Nephron progenitor cell (in vitro differentiated cells): ENCODE measurements at places on chromosomes 11 and 22.

DNA sequence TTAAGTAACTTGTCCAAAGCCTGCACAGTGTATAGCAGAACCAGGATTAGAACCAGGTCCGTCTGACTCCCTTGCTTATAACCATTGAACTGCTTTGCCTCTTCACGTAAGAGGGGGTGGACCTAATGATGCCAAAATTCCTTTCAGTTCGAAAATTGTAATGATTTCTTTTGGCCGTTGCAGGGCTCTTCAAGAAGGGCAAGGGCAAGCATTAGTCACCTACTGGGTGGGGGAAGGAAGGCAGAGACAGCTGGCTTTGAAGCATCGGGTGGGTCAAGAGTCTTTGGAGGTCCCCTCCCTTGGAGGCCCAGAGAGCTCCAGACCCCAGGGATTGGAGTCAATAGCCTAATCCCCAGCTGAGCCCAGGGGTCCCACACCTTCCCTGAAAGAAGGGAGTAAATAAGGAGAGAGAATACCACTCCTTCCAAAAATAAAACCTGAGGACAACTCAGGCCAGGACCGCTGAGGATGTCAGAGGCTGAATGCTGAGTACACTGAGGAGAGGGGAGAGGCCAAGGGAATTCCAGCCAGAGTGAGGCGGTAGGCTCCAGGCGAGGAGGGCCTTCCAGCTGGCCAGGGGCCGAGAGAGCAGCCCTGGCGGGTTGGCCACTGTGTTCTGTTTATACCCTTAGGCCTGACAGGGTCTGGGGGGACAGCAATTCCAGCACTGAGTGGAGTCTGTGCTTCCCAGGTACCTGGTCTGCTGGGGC lies 14.1 kb downstream of the CREB3L1 start:
- DNase-seq = no peak

- DNase-seq = peak; percentile 93
Observed at GRCh38 chr11:116499396-116500003, 273.3 kb downstream of the BUD13 start.

- no peak for DNase-seq
Observed at GRCh38 chr11:130209954-130210854, 50.6 kb downstream of the ST14 start.

DNA sequence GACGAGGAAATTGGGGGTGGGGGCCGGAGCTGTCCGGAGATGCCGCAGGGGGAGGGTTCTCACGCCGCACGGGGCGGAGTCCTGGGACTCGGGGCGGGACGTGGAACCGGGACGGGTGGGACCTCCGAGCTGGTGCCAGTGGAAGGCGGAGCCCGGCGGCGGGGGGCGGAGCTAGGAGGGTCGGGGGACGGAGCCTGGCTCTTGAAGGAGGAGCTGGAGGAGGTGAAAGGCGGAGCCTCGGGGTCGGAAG lies 271 bp downstream of the FKBP2 start:
- DNase-seq = peak; percentile 100

DNA sequence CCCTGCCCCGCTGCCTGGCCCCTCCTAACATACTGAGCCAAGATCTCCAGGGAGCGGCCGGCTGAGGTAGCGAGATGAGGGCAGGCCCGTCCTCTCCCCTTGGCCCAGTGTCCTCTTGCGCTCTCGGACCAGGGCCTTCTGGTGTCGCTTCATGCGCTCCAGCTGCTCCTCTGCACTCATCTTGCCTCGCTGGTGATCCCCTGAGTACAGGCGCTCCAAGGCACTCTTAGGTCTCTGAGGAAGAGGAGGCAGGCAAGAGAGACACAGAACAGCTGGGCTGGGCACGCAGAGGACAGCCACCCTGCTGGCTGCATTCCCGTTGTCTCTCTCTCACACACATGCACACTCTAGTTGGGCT lies 50.6 kb downstream of the C11orf58 start:
- no peak for DNase-seq

DNA sequence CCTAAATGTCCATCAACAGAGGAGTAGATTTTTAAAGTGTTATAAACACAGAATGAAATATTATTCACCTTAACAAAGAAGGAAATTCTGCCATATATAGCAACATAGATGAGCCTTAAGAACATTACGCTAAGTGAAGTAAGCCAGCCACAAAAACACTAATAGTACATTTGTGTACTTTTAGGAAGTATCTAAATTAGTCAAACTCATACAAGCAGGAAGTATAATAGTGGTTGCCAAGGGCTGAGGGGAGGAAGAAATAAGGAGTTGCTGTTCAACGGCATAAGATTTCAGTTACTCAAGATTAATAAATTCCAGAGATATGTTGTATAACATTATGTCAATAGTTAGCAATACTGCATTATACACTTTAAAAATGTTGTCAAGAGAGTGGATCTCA lies 181.7 kb upstream of the ZC3H12C start:
- DNase-seq = no peak

GRCh38 chr11:17894929-17895658 lies 117.8 kb downstream of the SERGEF start:
- DNase-seq = no peak

- DNase-seq = no peak
Observed at GRCh38 chr22:32795214-32795596, 6.3 kb upstream of the TIMP3 start.

GRCh38 chr11:6258141-6258540 lies 1.5 kb upstream of the CCKBR start:
- DNase-seq = no peak

GRCh38 chr22:39185601-39186012 lies 33.1 kb upstream of the CBX7 start:
- no peak for DNase-seq

DNA sequence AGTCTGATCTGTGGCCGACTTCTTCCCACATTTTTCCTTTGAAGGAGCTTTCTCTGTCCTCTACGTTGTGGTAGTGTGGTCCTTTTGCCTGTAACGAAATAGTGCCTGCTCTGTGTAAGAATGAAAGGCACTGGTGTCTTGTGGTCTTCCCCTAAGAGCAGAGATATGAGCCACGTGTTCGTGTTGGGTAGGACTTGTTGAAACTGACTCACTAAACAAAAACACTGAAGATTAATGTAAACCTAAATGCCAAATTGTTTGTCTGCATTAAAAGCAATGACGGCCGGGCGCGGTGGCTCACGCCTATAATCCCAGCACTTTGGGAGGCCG lies 10.1 kb upstream of the RPS3 start:
- DNase-seq = no peak

DNA sequence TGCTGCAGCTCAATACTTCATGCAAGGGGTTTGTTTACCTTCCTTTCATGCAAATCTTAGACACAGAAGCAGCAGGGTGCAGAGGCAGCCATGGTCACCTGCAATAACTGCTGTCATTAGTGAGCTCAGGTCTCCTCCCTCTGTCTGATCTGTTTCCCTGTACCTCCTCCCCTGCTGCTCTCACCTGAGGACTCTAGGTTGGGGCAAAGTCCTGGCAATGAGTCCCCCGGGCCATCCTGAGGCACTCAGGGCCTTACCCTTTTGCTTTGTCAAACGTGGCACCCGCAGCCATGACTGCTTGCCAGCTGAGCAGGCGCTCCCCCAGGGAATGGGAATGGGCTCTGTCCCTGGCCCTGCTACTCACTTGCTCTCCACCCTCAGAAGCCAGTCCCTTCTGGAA lies 3.9 kb downstream of the LRRC10B start:
- DNase-seq = no peak

DNA sequence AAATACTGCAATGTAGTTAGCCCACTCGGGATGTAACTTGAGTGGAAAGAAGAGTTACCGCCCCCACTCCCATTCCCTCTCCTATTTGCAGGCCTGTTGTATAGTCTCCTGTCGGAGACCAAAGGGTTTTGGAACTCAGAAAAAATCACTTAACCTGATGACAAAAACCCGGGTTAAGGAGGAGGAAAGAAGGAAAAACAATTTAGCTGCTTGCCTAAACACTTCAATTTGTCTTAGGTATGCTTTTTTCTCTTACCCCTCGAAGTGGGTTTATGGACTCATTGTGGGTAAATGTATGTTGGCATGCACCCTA lies 2.2 kb downstream of the YAP1 start:
- no peak for DNase-seq

GRCh38 chr11:89521792-89522191 lies 30.6 kb upstream of the NOX4 start:
- DNase-seq = no peak

DNA sequence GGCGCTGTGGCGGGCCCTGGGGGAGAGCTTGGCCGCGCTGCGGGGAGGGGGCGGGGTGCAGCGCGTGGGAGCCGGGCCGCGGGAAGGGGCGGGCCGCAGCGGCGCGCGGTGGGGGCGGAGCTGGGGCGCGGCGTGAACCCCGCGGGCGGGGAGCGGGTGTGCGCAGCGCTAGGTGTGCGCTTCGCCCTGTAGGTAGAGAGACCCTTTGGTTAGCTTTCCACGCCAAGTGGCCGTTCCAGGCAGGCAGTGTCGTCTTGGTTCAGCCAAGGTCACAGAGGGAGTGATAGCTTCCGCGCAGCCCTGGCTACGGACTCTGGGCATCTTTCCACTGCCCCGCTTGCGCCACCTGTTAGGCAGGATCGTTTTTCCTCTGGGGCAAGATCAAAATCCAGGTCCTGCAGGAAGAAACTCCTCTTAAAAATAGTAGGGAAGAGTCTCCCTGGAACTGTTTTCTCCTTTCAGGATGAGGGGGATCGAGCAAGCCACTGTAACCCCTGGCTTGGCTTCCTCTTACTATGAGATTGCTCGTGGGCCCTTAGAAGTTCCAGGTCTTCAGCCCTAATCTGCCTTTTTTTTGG lies 434 bp downstream of the BANF1 start:
- no peak for DNase-seq

DNA sequence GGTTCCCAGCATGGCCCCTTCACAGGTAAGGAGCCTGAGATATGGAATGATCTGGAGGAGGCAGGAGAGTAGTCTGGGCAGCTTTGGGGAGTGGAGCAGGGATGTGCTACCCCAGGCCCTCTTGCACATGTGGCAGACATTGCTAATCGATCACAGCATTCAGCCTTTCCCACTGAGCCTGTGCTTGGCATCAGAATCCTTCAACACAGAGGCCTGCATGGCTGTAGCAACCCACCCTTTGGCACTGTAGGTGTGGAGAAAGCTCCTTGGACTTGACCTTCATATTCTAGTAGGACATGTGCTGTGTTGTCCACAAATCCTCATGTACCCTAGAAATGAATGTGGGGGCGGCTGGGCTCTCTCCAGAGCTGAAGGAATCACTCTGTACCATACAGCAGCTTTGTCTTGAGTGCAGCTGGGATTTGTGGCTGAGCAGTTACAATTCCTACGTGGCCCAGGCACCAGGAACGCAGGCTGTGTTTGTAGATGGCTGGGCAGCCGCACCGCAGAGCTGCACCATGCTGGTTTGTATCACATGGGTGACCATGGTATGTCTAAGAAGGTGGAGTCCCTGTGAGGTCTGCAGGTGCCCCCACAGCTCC lies 21.8 kb upstream of the PPP6R3 start:
- no peak for DNase-seq

DNA sequence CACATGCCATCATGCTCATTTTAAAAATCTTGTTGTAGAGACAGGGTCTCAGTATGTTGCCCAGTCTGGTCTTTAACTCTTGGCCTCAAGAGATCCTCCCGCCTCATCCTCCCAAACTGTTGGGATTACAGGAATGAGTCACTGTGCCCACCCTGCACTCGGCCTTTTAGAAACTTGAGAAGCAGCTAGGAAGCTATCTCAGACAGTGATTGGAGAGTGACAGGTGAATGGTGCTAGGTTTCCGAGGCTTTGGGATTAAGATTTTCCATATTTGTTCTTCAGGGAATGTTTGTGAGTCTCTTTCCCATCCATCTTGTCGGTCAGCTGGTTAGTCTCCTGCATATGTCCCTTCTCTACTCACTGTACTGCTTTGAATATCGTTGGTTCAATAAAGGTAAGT lies 10.5 kb downstream of the EI24 start:
- DNase-seq = no peak

DNA sequence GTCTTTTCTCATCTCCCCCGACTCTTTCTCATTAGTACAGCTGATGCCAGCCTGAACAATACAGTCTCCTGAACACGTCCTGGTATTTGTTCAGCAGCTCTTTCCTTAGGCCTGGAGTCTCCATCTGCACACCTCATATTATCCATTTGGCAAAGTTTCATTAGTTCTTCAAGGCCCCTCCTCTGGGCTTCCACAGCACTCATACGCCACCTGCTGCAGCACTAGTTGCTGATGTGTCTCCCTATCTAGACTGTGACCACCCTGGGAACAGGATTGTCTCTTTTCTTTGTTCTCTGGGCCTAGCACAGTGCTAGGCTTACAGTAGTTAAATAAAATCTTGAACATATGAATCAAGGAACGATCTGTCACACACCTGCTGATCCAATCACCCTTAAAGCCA lies 17.2 kb downstream of the DCHS1 start:
- no peak for DNase-seq

GRCh38 chr11:126514061-126514693 lies 158.7 kb downstream of the ST3GAL4 start:
- DNase-seq = no peak

GRCh38 chr11:91163619-91164451 lies 941.0 kb upstream of the CHORDC1 start:
- no peak for DNase-seq

DNA sequence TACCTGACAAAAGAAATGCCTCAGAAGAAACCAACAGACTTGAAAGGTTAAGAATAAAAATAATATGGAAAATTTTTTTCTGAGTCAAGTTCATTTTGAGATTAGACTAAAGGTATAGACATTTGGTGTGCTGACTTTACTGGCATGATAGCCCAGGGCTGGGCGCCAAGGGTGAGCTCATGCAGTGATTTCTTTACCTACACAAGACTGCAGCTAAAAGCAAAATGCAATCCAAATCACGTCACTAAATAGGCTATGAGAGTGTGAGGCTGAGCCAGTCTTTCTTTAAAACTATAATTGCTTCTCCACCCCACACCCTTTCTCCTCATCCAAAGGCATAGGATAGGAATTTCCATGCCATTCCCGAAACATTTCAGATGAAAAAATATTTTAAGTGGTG lies 196.5 kb downstream of the FAM76B start:
- no peak for DNase-seq
